Activated CD8-positive, alpha-beta memory T cell treated with anti-CD3 and anti-CD28 coated beads for 4 hours (primary cell): ENCODE measurements at places on chromosomes 1 and 21.

GRCh38 chr1:103108376-103109150, at the start of gene COL11A1:
TSS of gene COL11A1 (minus strand) at chr1:103108522. CDS start at chr1:103108178, 344 bp downstream.
- DNase-seq = no peak

GRCh38 chr1:217274927-217275654, 355.8 kb downstream of the GPATCH2 start:
- no peak for DNase-seq

DNA sequence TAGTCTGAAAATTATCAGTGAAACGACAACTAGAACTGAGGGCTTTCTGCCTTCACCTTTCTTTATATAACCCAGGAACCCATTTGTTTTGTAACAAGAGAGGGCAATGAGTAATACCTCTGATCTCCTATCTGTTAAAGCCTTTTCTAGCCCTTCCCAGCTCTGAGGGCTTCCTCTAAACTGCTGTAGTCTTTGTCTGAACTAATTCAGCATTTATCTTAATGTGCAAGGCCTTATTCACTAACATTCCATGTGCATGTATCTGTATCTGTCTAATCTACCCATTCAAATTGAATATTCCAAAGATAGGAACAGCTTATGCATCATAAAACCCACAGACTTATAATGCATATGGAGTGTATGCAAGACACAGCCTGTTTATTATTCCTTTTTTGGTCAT, 167.1 kb downstream of the LYPLAL1 start:
- DNase-seq = no peak

DNA sequence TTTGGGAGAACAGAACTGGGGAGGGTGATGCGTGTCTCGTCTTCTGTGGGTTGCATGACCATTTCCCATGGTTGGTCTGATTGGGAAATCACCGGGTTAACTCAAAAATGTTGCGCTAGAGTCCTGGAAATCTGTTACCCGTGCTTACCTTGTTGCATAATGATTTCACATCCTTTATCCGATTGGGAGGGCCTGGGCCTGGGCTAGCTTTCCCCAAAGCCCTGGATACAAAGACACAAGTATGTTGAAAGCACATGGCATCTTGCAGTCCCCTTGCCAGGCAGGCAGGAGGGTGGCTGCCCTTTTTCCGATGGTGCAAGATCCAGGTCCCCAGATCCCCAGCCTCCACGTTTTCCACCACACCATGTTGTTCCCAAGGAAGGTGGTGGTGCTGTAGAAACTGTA, 582 bp downstream of the TRPM2 start:
- no peak for DNase-seq

- no peak for DNase-seq
Observed at GRCh38 chr1:111649227-111649626, 29.6 kb downstream of the RAP1A start.

- DNase-seq = no peak
Observed at GRCh38 chr1:112298558-112298957, 97.5 kb upstream of the CTTNBP2NL start.

DNA sequence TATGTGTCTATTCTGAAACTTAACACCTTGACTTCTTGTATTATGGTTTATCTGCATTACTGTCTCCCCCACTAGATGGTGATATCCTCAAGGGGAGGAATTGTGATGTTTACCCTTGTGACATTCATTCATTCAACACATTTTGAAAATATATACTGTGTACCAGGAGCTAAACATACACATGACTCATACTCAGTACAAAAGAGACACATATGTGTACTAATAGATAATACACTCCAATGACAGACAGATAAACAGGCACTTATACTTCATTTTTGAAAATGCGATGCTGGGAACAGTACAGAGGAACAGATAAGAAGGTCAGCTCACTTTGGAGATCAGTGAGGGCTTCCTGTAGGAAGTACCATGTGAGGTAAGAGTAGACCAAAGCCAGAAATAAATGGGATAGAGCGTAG, 8.9 kb upstream of the RAB3GAP2 start:
- no peak for DNase-seq

- DNase-seq = no peak
Observed at GRCh38 chr1:24793447-24794129, 48.3 kb downstream of the CLIC4 start.

- no peak for DNase-seq
Observed at GRCh38 chr1:225817611-225818061, 7.7 kb downstream of the EPHX1 start.

DNA sequence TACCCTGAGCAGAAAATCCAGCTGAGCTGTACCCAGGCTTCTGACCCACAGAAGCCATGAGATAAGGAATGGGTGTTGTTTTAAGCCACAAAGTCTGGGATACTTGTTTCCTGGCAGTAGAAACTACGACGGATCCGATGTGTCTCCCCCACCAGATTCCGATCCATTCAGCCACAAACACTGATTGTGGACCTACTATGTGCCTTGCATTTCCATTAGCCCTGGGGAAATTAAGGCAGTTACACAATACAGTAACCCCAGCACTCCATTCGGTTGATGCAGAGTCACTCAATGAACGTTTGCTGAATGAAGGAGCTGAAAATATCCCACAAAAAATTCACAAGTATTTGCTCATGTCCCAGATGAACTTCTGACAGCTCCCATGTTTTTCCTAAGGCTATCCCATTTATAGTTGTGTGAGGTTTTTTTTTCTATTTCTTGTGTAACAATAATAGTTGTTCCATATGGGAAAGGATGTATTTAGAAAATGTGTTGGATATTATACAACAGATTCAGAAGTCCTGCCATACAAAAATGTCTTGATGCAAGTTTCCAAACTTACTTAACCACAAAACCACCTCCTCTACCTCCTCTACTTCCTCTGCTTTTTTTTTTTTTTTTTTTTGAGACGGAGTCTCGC, 29.6 kb upstream of the KAZN start:
- DNase-seq = no peak

- DNase-seq = no peak
Observed at GRCh38 chr1:100657876-100658715, 61.4 kb upstream of the VCAM1 start.

DNA sequence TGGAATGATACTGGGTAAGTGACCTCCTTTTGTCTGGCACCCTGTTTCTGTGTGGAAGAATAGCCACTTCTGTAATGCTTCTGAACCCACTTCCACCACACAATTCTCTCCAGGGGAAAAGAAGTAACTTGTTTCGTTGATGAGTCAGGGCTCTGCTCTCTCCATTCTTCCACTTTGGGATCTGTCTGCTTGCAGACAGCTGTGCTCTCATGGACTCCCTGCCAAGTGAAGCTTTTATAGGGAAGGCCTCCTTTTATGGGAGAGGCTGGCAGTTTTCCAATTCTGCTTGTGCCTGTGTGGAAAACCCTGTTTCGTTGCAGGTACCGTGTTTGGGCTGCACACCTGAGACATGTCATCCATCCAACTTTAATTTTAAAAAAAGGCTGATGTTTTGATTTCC, 130.7 kb downstream of the GIPC2 start:
- DNase-seq = no peak

GRCh38 chr21:45827881-45828579, 153.5 kb upstream of the COL6A1 start:
- no peak for DNase-seq

DNA sequence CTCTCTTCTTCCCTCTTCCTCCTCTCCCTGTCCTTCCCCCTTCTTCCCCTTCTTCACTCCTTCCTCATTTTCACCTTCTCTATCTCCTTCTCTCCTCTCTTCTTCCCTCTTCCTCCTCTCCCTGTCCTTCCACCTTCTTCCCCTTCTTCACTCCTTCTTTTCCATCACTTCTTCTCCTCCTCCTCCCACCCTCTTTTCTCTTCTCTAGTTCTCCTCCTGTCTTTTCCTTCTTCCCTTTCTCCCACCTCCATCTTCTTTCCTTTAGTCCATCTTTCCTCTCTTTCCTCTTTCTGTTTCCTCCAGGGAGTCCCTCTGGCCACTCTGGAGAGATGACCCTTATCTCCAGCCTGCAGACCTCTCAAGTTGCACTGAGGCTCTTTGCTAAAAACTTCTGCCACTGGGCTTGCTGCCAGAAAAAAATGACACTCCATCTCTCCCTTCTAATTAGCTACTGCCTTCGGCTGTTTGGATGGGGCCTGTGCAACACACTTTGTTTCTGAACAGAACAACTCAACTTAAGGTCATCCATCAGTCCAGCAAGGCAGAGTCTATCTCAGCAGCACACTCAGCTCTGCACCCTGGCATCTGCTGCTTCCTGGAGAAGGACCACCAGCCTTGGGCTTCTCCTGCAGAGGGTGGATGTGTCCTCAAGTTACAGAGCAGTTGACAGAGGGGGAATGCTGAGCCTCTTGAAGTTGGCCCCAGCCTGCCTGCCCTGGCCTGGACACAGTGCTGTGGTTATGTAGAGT, 538.8 kb downstream of the MATN1 start:
- DNase-seq = no peak

GRCh38 chr1:199909137-199909536, 118.4 kb upstream of the NR5A2 start:
- DNase-seq = no peak

DNA sequence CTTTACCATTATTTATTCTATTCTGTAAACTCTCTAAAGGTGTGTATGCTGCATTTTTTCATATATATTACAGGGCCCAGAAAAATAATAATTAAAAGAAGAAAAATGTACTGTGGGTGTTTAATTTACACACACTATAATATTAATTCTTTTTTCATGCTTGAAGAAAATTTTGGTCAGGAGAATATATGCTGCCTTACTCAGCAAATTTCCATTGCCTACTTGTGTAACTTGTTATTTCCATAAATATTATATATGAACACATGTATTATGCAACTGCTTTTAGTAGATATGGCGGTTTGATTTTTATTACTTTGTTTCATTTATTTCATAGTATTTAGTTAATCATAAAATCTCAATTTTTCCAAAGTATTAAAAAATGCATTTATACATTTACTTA, 46.4 kb upstream of the SERPINC1 start:
- DNase-seq = no peak

DNA sequence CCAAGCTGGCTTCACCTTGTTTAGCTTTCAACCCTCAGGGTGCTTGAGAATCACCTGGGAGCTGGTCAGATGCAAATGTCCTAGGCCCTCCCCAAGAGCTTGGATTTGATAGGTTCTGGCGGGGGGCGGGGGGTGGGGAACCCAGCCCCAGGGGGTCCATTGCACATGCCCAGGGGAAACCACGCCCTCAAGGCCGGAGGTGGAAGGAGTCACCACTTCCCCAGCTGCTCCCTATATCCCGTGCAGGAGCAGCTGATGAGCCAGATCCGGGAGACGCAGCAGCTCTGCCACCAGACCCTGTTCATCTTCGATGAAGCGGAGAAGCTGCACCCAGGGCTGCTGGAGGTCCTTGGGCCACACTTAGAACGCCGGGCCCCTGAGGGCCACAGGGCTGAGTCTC, 5.8 kb downstream of the TOR3A start:
- DNase-seq = no peak

DNA sequence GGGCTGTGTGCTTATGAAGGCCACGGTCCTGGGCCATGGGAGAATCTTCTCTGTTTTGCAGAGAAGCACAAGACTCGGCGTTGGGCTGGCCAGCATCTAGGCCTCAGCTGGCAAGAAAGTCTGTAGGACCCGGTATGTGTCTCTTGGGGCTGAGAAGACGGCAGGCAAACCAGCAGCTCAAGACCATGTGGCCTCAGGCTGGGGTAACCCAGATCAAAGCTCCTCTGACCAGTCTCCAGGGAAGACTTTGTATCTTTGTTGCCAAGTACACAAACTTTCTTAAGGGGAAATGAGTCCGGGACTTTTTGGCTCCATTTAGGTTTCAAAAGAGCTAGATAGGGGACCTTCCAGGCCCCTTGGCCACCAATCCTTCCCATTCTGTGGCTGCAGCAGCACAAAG, 60.1 kb downstream of the PTP4A2 start:
- DNase-seq = no peak

DNA sequence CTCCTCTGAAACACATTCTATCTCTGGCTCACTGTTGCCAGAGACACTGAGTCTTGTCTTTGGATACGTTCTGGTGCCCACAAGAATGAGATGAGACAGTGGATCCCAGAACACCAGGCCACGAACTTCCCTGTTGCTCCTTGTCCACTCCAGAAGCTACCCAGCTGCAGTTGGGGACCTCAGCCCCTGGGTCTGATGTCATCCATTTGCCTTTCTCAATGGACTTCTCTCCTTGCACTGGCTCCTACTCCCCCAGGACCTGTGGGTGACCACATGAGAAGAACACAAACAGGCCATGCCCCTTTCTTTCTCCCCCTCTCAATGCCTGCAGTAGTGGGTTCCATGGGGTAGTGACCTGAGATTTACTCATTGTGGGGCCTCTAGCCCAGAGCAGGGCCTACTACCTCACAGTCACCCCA, 5.9 kb downstream of the NBPF1 start:
- no peak for DNase-seq

GRCh38 chr1:79982211-79982610, 975.7 kb upstream of the ADGRL4 start:
- DNase-seq = no peak

DNA sequence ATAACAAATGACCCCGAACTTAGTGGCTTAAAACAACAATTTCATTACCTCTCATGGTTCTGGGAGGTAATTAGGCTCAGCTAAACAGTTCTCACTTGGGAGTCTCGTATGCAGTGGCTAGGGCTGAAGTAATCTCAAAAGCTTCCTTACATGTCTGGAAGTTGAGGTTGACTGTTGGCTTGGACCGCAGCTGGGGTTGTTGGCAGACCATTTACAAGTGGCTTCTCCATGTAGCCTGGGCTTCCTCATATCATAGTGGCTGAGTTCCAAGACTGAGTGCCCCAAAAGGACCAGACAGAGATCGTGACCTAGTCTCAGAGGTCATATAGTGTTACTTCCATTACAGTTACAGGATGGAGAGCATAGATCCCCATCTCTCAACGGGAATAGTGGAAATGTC, 2.4 kb upstream of the POGZ start:
- no peak for DNase-seq

- no peak for DNase-seq
Observed at GRCh38 chr21:17270229-17270628, 242.6 kb upstream of the CXADR start.

- no peak for DNase-seq
Observed at GRCh38 chr1:216064643-216065042, 358.6 kb downstream of the USH2A start.

- no peak for DNase-seq
Observed at GRCh38 chr21:20261364-20261763, 736.8 kb upstream of the NCAM2 start.

DNA sequence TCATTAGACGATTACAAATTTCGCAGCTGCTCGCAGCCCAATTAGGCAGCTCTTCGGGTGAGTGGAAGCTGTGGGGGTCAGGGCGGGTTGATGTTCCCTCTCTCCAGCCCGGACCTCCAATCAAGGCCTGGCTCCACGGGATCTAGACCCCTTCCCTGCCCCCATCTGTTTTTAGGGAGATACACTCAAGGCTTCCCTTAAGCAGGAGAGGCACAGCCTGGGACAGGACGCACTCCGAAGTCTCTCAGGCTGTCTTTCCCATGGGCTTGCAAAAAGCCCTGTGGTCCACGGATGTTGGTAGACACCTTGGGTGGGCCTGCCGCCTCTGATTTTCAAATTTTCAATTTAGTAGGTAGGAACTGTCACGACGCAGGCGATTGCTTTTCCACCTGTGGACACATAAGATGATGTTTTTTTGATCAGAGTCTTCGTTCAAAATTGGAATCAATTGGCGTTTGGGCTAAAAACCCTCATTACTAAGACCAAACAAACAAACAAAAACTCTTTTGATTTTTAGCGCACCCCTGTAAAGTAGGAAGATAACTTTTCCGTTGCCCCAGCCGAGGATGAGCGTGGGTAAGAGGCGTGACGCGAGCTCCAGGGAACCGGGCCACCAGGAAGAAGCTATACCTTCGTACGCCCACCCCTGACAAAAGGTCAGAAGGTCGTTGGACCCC, 2.5 kb upstream of the LHX8 start:
- no peak for DNase-seq
